Activated CD4-positive, alpha-beta T cell treated with anti-CD3 and anti-CD28 coated beads for 36 hours (primary cell): ENCODE measurements at places on chromosomes 6 and 20.

DNA sequence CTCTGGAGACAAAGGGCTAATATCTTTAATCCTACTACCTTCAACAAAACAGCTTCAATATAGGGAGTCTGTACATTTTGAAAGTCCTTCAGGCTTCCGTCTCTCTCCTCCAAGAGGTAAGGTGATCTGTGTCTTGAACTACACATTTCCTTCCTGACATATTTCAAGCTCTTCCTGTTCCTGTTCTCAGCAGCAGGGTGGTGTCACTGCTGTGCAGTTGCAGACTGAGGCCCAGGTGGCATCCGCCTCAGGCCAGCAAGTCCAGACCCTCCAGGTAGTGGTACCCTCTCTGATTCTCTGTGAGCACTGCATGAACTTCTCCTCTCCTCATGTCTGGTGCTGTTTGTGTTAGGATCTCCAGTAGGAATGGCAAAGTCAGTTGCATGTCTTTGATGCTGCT is 7.8 kb downstream of the NFYA start:
- peak; percentile 20 for DNase-seq

- peak; percentile 64 for DNase-seq
These were observed 31.7 kb upstream of the GNRH2 start for GRCh38 chr20:3011752-3012151.

DNA sequence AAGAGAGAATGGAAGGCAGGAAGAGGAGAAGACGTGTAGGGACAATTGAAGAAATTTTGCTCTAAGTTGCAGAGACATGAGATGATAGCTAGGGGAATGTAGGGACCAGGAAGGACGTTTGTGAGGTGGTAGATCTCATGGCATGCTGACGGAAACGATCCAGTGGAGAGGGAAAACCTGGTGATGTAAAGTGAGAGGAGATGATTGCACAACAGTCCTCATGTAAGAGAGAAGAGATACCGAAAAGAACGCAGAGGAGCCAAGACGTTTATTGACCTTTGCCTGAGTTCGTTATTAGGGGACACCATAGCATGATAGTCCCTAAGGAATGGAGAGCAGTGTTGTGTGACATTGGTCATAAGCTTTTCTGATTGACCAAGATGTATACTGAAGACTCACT is 55.3 kb downstream of the IGF2R start:
- DNase-seq: no peak

GRCh38 chr6:51976374-51976773 is 111.0 kb downstream of the PKHD1 start:
- DNase-seq: no peak

DNA sequence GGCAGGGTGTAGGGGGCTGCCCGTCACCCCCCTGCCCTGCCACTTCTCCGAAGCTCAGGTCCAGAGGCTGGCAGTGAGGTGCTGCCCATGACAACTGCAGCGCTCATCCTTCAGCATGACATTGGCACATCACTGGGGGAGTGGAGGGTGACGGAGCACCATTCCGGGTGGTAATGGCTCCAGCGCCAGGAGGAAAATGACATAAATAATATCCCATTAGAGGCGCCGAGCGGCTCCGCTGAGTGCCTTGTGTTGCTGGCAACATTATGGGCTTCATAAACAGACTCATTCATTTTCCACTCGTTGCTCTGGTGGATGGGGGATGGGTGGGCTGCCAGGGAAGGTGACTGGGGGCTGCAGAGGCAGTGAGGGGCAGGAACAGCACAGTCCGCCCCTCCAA is 56.9 kb upstream of the CTNNBL1 start:
- no peak for DNase-seq
